ENCODE measurements at places on chromosomes 4 and X. TPM values are rescaled to one million over a fixed set of nuclear protein-coding genes. Genes with fewer than 3 reads are reported as not detected.

DNA sequence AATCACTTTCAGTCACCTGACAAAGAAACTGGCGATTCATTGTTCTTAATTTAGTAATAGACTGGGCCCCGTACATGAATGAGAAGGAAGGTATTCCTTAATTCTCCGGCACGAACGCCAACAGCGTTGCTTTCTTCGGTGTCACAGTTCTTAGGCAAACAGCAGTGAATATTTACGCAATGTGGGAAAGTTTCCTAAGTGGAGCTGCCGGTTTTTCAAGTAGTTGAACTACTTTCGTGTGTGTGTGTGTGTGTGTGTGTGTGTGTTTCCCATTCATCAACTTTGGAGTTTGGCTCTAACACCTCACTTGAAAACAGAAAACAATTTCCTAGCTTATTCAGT, 651 bp downstream of the NXT2 start:
- peak overlapping the region; percentile 90 for H3K4me3 ChIP-seq
- peaks cover 12% of the 10 kb centered on the region for H3K4me1 ChIP-seq
- DNase-seq, result no peak
- H3K27me3 ChIP-seq, result peaks cover 5% of the 10 kb centered on the region

DNA sequence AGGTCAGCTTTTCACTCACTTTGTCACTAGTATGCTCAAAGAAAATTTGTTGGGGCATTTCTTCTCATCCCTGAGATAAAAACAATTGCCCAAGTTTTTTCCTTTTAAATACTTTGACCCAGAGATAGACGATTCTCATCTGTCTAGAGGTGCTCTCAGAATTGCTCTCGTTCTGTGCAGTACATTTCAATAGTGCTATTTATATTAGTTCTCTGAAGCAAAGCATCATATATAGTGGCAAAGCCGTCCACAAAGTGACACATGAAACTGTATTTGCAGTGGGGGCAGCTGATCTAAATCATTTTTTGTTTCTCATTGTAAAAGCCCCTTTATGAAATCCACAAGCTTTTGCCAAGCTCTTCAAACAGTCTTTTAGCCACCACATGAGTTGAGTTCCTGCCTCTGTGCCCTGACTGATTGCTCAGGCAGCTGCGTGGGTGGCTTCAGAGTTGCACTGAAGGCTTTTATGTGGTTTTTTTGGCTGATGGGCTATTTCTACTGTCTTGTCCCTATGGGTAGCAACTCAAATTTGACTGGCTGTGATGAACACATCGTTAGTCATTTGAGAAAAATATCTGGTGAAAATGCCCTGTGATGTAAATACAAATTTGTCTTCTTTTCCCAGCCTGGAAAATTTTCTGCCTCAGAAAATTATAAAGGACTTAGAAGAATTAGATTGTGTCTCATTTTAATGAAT, 119.1 kb upstream of the OTUD4 start:
- peak overlapping the region; percentile 31 for H3K4me3 ChIP-seq
- no peaks in the 10 kb centered on the region for H3K36me3 ChIP-seq
- peaks cover 14% of the 10 kb centered on the region for H3K4me1 ChIP-seq
- no peak overlapping the region for H3K27ac ChIP-seq

The PCDH18 gene
- not detected for total RNA-seq

GRCh38 chr4:69330345-69331047, 50.2 kb downstream of the UGT2B28 start:
- no peaks in the 10 kb centered on the region for H3K27me3 ChIP-seq
- no peak overlapping the region for H3K27ac ChIP-seq
- H3K4me1 ChIP-seq, result no peaks in the 10 kb centered on the region

DNA sequence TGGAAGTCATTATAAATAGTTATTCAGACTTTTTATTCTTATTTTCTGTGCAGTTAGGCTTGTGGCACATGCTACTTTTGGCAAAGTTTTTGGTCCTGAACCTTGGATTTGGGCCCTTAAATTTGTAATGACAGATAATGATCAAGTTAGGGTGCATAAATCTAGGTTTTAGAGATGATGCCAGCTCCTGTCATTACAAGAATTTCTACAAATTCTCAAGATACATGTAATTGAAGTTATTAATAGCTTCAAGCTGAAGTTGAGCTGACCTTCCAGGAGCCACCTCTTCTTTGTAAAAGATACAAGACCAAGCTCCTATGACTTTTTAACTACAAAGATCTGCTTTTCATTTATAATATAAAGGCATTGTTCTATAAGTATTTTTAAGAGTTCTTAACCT, 255.6 kb upstream of the UGT8 start:
- DNase-seq, result no peak
- no peak overlapping the region for H3K27ac ChIP-seq
- H3K36me3 ChIP-seq, result no peaks in the 10 kb centered on the region
- H3K27me3 ChIP-seq, result no peaks in the 10 kb centered on the region
